Right lobe of liver (tissue), 6 donors: ENCODE measurements at places on chromosomes 3 and 15.

DNA sequence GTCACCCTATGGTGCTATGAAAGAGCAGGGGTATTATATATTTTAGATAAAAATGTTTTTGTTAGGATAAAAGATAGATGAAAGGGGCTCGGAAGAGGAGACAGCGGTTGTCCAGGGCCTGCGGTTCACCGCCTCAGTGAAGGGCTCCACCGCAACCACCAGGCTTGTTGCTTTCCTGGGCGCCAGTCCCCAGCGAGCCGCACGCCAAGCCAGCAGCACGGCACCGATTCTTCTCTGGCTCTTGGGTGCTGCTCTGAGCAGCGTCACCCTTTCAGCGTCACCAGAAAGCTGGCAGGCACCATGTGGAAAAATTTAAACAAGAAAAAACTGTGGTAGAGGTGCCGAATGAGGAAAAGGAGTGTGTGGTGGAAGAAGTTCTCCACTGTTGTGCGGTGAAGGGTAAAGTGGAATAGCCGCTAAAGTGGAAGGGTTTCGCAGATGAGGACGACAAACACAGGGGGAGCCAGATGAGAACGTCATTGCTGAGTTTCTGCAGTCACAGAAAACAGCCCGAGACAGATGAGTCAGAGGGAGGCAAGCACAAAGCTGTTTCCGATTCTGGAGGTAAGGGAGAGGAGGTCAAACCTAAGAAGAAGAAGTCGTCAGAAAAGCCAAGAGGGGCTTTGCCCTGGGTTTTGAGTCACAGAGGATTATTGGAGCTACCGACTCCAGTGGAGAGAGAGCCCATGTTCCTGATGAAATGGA lies 569.2 kb downstream of the ZBBX start:
- DNase-seq, result no peak

DNA sequence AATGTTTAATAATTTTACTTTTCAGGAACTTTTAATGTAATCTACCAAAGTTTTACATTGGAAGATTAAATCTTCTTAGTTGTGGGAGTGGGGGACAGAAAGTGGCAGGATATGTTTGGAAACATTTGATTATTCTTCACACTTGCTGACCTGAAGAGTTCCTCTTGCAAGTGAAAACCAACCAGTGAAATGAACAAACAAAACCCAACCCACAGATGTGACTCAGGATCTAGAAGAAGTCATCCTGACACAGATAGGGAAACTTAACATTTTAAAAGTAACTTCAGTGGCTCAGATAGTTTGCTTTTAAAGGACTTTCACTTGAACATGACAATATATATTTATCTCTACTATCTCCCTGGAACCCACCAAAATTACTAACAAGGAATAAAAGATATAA lies 55.4 kb downstream of the ASTE1 start:
- DNase-seq, result no peak

DNA sequence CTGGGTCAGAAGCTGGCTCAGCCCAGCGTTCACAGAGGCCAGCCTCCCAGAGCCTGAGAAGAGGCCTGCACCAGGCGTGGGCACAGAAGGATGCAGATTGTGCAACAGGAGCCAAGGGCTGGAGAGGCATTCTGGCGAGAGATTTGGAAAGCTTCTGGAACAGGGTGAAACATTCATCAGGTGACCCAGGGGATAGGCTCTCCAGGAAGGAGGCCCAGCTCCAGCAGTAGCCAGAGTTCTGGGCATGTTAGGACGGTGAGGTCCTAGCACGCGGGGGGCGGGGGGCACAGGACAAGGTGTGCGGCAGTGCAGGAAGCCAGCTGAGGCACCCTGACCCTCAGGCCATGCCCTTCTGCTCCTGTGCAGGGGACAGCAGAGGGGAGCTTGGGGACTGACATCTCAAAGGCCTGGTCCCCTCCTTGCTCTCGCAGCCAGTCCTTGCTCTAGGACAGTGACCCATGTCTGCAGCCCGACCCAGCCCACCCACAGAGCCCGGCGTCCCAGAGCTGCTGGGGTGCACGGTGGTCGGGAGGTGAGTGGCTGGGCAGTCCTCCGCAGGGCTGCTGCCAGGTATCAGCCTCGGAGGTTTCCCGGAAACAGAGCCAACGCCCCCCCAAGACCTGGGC lies 111.7 kb upstream of the KLF13 start:
- DNase-seq, result peak; percentile 86

GRCh38 chr3:66910266-66911055 lies 87.6 kb upstream of the KBTBD8 start:
- no peak for DNase-seq

- DNase-seq, result no peak
These were observed 155.5 kb downstream of the FNDC3B start for GRCh38 chr3:172194702-172195406.

DNA sequence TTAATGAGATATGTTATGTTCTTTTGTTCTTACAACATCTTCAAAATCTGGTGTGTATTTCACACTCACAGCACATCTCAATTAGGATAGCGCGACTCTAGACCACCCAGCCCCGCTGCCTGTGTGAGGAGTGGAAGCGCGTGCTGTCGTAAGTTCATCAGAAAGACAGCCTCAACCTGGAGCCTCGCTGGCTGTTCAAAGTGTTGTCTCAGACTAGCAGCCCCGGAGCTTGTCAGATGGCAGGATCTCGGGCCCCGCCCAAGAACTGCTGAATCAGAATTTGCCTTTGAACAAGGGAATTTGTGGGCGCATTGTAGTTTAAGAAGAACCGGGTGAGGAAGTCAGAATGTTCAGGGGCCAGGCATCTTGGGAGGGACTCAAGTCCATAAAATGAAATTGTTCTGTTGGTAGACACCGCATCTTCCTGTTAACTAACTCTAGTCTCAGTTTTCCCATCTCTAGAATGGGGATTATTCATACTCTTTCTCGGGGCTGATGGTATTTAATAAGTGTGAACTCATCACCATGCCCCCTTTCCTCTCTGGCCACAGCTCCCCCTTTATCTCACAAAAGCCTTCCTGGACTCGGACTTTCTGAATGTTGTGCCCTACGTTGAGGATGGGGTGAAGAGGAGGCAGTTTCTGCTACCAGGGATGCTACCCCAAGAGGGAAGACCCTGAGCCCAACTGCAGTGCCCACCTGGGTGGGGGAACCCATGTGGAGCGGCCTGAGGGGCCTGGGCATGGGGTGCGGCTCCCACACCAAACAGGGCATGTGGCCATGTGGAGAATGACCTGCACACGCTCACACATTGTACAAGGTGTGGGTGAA lies 40.4 kb downstream of the BHLHE40 start:
- no peak for DNase-seq

GRCh38 chr15:67836477-67836876 lies 3.4 kb downstream of the RNU6-1 start:
- no peak for DNase-seq

- DNase-seq, result no peak
These were observed 4.4 kb upstream of the BRPF1 start for GRCh38 chr3:9727041-9727595.

- no peak for DNase-seq
These were observed 52.1 kb downstream of the LSM3 start for GRCh38 chr3:14230729-14231128.

DNA sequence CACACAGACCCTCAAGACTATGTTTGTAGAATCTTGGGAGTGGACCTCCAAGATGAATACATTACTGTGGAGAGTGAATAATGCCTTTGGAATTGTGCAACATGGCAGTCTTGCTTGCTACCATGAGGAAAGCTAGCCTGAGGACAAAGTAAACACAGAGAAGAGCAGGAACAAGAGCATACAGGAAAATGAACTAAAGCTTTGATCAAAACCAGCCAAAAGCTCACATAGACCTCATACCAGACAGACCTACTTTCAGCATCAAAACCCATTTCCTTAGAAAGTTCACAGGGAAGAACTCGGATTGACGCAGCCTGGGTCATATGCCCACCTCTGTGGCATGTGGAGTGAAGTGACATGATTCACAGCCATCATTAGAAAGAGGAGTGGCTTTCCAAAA lies 3.3 kb upstream of the RAB8B start:
- no peak for DNase-seq

DNA sequence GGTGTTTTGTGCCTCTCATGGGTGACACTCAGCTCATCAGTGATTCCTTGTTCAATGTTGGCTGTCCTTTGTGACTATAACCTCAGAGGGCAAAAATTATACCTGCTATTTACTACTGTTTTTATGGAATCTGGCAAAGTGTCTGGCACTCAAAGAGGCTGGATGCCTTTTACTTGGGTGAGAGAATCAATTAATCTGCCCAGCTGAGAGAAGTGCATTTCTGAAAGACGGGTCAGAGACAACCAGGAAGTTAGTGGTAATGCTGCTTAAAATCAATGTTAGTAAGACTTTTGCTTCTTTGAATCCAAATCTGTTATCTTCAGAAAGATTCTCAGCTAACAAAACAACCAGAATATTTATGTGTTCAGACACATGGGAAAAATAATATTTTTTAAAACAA lies 436.2 kb upstream of the SUCLG2 start:
- DNase-seq, result no peak

DNA sequence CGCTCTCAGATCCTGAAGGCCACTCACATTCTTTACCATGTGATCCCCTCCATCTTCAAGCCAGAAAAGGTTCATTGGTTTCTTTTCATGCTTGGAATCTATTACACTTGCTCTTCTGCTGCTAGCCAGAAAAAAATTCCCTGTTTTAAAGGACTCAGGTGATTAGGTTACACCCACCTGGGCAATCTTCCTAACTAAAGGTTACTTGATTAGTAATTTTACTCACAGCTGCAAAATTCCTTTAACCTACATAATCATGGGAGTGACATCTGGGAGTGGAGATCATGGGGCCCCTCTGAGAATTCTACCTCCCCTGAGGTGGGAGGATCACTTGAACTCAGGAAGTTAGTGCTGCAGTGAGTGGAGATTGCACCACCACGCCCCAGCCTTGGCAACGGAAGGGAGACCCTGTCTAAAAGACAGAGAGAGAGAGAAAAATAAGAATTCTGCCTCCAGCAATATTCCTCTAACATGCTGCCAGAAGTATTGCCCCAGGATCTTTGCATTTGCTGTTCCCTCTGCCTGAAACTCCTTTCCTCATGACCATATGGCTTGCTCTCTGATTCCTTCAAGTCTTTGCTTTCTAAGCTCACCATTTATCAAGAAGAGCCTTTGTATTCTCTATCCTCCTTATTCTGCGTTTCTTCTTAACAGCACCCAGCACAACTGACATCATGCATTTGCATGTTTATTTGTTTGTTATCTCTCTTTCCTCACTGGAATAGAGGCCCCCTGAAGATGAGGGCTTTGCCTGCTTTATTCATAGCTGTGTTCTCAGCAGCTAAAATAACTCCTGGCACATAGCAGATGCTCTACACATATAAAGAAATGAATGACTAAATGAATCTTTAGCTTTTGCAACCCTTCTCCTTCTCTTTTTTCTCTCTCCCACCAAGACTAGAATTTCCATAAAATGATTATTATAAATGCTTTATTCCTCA lies 68.2 kb downstream of the EDEM1 start:
- no peak for DNase-seq

DNA sequence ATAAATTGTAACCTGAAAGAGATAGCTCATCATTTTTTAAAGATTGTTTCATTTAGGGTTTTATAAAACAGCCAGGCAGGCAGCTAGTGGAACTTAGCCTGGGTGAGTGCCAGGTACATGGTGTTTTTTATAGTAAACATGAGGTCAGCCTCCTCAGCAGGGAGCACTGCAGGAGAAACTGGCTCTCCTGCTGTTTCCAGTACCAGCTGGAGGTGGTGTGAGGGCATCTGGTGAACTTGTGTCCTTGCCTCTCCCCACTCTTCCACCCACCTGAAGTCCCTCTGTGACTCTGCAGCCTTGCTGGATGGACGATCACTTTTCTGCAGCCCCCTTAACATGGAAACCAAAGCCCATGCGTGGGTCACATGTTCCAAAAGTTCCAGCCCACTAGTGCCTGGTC lies 128.4 kb downstream of the FAM174B start:
- DNase-seq, result peak; percentile 25

DNA sequence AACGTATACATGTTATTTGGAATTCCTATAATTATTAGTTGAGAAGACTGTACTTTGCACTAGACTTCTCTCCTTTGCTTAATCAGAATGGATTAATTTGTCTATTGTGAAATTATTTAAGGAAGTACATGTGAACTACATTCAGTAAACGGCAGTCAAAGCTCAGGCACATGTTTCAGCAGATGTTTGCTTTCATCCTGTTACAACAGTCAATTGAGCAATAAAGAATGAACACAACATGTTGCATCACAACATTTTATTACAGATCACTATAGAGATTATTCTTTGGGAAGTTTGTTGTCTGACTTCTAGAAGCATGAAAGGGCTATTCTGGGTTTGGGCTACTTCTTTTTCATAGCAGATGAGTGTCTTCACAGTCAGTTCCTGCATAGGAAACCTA lies 39.2 kb downstream of the RAB27A start:
- no peak for DNase-seq

- no peak for DNase-seq
These were observed 61.8 kb downstream of the GAP43 start for GRCh38 chr3:115685097-115685496.

- no peak for DNase-seq
These were observed 11.2 kb upstream of the ABTB1 start for GRCh38 chr3:127661600-127661999.

- DNase-seq, result peak; percentile 65
These were observed 650 bp upstream of the MORC1 start for GRCh38 chr3:109118584-109118983.

DNA sequence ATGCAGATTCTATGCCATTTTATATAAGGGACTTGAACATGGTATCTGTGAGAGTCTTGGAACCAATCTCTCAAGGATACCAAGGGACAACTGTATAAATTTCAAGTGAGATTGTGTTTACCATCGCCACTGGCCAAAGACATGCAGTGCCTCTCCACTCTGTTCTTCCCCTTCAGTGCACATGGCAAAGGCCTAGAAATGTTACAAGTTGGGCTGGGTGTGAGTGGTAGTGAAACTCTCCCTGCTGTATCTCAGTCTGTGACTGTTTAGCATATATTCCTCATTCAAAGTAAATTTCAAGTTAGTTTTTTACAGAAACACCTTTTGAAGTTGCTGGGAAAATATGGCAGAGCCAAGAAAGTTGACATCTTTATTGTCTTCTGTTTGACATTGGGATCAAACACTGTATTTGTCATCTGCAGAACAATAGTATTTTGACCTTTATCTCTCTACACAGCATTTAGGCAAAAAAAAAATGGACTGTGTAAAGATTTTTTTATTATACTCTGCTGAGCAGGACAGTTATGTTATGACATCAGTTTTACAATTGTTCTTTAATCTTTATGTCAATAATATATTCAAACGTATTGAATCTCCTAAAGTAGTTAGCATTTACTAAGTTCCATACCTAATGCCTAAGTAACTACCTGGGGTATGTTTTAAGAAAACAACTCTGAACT lies 101.4 kb downstream of the CCNL1 start:
- DNase-seq, result no peak

DNA sequence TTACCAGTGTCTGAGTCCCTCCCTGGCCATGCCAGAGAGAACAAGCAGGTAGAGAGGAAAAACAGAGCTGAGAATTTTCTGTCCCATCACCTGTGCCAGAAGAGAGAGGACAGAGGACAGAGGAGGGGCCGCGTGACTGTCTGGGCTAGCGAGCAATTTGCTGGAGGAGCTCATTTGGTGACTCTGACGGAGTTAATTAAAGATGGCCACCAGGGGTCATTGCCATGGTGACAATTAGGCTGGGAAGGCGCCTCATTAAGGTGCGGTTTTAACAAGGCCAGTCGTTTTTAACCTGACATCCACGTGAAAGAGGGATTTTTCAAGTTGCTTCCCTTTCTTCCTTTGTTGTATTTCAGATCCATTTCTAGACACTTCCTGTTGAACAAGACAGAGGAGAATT lies 72.4 kb downstream of the RHCG start:
- no peak for DNase-seq

GRCh38 chr15:79602180-79602579 lies 170.0 kb downstream of the MINAR1 start:
- no peak for DNase-seq

GRCh38 chr15:75791337-75791713 lies 51.9 kb upstream of the UBE2Q2 start:
- DNase-seq, result no peak

- no peak for DNase-seq
These were observed 42.5 kb downstream of the HERC1 start for GRCh38 chr15:63791228-63791627.
